Activated CD8-positive, alpha-beta memory T cell treated with anti-CD3 and anti-CD28 coated beads, Interleukin-2, amount 10 ng/mL, durations not matched to agents 7 days and 5 days (primary cell): ENCODE measurements at places on chromosomes 3 and 15. TPM values are rescaled to one million over a fixed set of nuclear protein-coding genes. Genes with fewer than 3 reads are reported as not detected.

DNA sequence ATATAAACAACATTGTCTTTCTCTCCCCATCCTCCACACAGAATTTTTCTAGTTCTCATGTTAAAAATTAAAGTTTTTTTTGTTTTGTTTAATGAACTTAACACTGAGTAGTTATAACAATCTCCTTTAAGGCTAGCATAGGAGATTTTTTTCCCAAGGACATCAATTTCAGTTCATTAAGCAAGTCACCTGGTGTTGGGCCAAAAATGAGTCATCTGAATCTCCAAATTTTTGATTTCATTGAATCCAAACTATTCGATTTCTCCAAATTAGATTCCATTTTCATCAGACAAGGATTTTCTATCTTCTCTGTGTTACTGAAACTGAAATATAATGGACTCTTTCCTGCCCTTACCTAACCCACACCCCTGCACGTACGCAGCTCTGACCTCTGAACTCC, 631.4 kb upstream of the MDFIC2 start:
- H3K4me3 ChIP-seq = no peak overlapping the region
- peaks cover 42% of the 10 kb centered on the region for H3K27me3 ChIP-seq
- H3K36me3 ChIP-seq = no peaks in the 10 kb centered on the region
- no peak for DNase-seq
- no peaks in the 10 kb centered on the region for H3K4me1 ChIP-seq

DNA sequence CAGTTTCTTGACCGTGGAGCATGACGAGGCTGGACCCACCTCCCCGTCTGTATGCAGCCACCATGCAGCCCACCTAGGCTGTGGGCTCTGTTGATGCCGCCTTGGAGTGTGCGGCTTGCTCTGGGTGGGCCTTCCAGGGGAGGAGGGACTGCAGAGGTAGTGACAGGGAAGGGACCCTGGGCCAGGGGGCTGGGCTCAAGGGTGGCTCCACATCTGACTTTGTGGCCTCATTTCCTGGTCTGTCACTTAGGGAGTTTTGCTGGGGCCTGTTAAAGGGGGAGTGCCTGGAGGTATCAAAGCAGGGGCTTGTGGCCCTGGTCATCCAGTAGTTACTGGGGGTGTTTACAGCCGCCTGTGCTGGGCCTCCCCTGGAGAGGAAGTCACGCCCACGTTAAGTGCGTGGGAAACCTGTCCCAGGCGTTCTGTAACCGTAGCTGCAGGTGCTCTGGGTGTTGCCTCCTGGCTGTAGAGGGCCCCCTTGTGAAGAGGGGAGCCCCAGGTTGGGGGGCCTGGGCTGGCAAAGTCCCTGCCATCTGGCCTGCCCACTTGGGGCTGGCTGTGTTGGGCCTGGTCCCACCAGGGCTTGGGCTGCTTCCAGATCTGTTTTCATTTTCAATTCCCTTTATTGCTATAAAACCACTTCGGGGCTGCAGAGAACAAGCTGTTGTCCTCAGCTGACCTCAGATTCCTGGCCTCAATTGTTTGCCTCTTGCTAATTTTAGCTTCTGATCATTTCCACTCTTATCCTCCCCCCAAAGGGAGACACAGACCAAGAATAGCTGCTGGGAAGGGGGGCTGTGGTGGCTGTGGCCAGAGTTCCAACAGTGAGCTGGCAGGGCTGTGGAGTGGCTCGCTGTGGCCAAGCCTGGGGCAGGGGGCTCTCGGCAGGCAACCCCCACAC, 26.5 kb downstream of the KLF13 start:
- no peaks in the 10 kb centered on the region for H3K27me3 ChIP-seq
- peaks cover 96% of the 10 kb centered on the region for H3K4me1 ChIP-seq
- H3K4me3 ChIP-seq = peak overlapping the region; percentile 58

DNA sequence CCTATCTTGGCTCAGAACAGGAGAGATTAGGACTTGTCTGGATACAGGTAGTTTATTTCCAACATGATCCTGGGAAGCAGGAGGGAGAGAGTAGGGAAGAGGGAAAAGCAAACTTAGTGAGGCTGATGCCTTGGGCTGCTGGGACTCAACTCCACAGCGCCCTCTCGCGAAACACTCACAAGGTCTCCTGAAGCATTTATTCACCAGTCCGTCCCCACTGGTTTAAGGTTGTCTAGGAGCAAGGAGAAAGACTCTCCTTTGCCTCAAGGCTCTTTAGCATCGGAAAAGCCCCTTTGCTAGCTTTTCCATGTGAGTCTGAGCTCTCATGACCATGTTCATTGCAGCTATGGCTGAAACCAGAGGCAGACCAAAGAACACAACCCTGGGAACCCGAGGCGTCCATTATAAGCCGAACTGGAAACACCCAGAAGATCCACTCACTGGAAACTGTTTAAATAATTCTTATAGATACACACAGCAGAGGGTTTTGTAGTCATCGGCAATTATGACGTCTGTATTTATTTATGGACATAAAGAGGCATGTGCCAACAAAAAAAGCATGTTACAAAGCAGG, 244.5 kb downstream of the CD47 start:
- no peaks in the 10 kb centered on the region for H3K36me3 ChIP-seq
- peaks cover 12% of the 10 kb centered on the region for H3K27me3 ChIP-seq
- H3K4me3 ChIP-seq = no peak overlapping the region
- peak; percentile 45 for DNase-seq
- peaks cover 5% of the 10 kb centered on the region for H3K4me1 ChIP-seq
- no peak overlapping the region for H3K27ac ChIP-seq

DNA sequence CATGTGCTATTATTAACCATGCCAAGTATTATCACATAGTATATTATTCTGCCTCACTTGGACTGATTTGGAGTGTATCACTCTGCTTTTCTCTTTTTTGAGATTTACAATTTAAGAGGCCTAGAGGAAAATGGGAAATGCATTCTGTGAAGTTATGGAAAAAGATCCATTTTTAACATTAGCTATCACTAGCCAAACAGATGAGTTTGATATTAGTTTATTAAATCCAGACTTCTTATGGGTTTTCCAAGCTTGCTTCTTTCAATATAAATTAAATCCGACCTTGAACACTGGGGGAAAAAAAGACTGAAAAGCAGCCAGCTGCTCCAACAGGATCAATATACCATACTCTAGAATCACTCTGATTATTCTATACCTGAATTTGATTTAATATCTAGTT, 30.1 kb upstream of the PLOD2 start:
- no peaks in the 10 kb centered on the region for H3K36me3 ChIP-seq
- peaks cover 12% of the 10 kb centered on the region for H3K27me3 ChIP-seq
- H3K4me1 ChIP-seq = no peaks in the 10 kb centered on the region
- DNase-seq = no peak
- H3K27ac ChIP-seq = no peak overlapping the region
- no peak overlapping the region for H3K4me3 ChIP-seq

- DNase-seq = no peak
- peaks cover 26% of the 10 kb centered on the region for H3K4me1 ChIP-seq
- H3K4me3 ChIP-seq = no peak overlapping the region
- H3K27me3 ChIP-seq = peaks cover 13% of the 10 kb centered on the region
These were observed 2.8 kb upstream of the HERC1 start for GRCh38 chr15:63836579-63836978.

GRCh38 chr3:62073038-62073437, 300.3 kb downstream of the FEZF2 start:
- no peaks in the 10 kb centered on the region for H3K27me3 ChIP-seq
- no peaks in the 10 kb centered on the region for H3K36me3 ChIP-seq
- no peak overlapping the region for H3K27ac ChIP-seq

DNA sequence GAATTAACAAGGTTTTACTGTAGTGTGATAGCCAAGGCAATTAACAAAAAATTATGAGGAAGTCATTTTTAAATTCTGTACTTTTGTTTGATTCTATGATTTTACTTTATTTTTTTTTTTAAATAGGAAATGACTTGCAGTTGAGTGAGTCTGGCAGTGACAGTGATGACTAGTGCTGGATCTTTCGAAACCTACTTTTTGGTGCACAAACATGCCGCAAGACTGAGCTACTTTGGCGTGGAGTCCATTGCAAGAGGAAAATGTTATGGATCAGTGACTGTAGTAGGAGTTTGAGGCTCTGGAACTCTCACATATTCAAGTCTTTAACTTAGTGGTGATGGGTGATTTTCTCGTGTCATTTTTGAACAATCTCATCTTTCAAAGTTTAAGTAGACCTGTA, 11.6 kb downstream of the EAF1 start:
- no peaks in the 10 kb centered on the region for H3K27me3 ChIP-seq
- no peak overlapping the region for H3K27ac ChIP-seq
- DNase-seq = no peak
- H3K36me3 ChIP-seq = peaks cover 70% of the 10 kb centered on the region

The IL1RAP gene
- 8.4 TPM for total RNA-seq

The TLR9 gene
- not detected for total RNA-seq
